ENCODE measurements at places on chromosomes 12 and 14.

- no peak for DNase-seq
Measured at GRCh38 chr12:113174461-113175384, 10.6 kb downstream of the DDX54 start.

GRCh38 chr12:108337235-108338223 lies 1.6 kb downstream of the CMKLR1 start:
- no peak for DNase-seq

DNA sequence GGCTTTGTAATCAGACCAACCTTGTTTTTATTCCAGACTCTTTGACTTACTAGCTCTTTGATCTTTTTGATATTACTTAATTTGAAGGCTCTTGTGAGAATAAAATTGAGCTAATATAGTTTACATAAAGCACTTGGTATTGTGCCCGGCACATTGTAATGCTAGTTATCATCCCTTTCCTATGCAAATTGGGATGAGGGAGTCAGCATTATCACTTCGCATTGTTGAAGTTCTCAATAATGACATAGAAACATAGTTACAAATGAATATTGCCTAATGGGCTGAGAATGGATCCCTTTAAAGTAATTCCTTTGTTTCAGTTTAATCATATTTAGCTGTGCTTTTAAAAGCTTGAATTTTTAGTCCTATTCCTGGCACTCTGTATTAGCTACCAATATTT lies 36.6 kb downstream of the SUPT16H start:
- DNase-seq = no peak

GRCh38 chr12:67498991-67499390 lies 149.6 kb upstream of the DYRK2 start:
- DNase-seq = no peak

DNA sequence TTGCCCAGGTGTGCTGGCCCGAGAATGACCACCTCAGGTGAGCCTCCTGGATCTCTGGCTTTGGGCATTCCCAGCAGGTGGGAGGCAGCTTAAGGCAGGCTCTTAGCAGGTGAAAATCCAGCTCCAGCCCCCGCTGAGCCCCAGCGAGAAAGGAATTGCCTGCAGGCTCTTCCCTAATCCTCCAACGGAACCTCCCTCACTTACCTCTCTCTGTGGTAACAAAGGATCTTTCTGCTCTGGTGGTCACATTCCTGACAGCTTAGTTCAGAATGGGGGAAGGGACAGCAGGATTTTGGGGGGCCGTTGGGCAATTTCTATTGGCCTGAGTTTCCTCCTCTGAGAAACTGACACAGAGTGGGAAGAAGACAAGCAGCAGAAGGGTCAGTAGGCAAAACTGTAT lies 116.0 kb upstream of the LHX5 start:
- no peak for DNase-seq

DNA sequence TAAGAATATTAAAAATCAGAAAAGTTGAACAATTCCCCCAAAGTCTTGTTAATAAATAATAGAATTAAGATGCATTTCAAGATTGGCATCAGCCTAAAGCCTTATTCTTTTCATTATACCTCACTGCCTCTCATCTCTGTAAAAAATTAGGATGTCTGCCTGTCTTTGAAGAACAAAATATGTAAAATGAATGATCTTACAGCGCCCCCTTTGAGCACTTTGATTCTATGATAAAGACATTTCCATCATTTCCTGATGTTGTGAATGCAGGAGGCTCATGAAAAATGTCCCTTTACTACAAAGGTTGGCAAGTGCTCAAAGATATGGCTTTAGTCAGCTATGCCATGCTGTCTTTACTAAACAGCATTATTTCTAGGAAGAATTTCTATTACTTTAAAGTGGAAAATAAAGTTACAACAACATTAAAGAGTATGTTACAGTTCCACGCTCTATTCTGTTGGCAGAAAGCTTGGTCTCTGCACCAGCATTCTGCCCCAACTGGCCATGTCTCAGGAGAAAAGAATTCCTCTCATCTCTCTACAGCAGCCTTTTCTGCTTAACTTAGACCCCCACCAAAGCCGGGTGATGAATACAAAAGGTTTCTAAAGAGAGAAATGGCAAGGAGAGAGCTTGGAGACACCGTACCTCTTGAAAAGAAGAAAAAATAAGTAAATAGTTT lies 95.1 kb downstream of the LLPH start:
- DNase-seq = no peak

GRCh38 chr14:55731881-55732498 lies 152.0 kb downstream of the KTN1 start:
- no peak for DNase-seq

- DNase-seq = no peak
Measured at GRCh38 chr14:28656704-28657255, 109.8 kb upstream of the FOXG1 start.

- DNase-seq = no peak
Measured at GRCh38 chr12:107462428-107463332, 222.9 kb upstream of the PWP1 start.

- DNase-seq = no peak
Measured at GRCh38 chr12:75205558-75205957, 4.1 kb downstream of the KCNC2 start.

DNA sequence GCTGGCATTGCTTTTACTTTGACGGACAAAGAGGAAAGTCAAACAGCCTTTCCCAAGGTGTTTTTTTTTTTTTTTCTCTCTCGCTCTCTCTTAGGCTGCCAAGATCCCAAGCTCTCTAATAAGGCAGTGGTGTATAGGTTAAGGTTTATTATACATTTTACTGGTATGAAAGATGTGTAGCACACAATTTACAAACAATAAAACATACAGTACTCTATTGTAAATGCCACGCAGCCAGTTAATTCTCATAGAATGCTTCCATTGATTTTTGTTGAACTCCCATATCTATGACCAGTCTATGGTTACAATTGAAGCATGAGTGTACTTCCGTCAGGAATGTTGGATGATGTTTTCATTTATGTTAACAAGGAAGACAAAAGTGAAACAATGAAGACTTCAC lies 106.4 kb upstream of the GSC start:
- no peak for DNase-seq

DNA sequence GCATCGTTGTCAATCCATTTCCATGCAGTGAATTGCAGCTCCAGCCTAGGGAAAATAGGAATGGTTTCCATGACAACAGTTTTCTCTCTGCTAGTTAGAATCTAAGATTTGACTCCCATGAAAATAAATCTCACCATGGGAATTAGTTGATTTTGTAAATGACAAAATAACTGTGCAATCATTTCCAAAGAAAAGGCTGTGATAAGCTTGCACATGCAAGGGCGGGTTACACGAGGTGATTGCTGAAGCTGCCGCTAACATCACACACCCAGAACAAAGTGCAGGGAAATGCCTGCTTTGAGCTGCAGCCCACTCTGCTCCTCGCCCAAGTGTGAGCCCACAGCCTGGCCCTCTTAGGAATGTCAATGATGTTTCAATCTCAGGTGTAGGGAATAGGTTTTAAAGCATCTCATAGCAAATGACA lies 53.8 kb downstream of the TRIM9 start:
- DNase-seq = no peak

DNA sequence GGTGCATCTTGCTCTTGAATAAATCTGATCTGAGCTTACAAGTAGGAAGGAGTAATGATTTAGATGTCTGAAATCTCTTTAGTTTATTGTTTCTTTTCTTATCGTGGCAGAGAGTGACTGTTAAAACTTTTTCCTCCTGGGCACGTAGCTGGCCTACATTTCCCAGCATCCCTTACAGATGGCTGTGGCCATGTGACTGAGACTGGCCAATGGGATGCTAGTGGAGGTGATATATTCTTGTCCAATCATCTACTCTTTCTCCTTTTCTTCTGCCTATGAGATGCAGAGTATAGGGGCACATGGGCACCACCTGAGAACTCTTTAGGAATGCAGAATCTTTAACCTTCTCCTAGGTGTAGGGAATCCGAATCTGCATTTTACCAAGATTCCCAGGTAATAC lies 237.3 kb downstream of the RGS6 start:
- no peak for DNase-seq

- DNase-seq = no peak
Measured at GRCh38 chr12:18424857-18425256, 163.5 kb downstream of the PIK3C2G start.

GRCh38 chr14:23321572-23322547 lies 603 bp downstream of the PABPN1 start:
- no peak for DNase-seq

DNA sequence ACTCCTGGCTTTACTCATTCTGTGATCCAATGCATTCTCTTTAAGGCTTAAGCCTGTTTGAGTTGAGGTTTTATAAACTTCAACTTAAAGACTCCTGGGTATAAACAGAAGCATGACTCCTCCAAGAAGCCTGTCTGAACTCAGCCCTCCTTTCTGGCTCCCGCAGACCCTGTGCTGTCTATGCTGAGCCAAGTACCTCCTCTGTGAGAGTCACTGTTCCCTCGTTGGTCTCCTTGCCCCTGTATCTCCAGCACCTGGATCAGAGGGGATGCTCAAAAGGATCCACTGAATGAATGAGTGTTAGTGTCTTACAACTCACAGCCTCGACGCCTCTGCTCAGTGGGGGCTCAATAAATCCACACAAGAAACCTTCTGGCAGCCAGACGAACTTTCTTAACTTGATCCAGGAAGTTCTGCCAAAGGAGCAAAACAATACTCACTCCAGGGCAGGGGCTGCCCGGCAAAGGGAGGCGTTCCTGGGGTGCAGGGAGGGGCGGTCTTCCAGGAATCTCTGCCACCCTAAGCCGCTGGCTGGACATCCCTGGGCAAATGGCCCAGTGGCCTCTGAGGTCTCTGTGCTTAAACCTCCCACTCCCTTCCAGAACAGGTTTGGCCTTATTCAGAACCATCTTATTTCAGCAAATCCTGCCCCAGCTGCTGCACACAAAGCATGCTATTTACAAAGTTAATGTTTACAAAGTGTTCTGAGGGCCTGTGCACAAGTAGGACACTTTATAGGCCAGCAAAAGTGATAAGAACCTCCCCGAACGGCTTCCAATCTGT lies 32.9 kb downstream of the MAP1LC3B2 start:
- no peak for DNase-seq
